ENCODE measurements at places on chromosomes 5 and 9. TPM values are rescaled to one million over a fixed set of nuclear protein-coding genes. Genes with fewer than 3 reads are reported as not detected.

Gene MORN5
- total RNA-seq = 1.4 TPM

Gene LIFR
- 65.4 TPM for total RNA-seq

Gene SPATA31E1
- total RNA-seq = not detected

Gene SLC4A9
- 0.13 TPM for total RNA-seq

Gene SLC6A19
- total RNA-seq = not detected

Gene RAI14
- 55.0 TPM for total RNA-seq

Gene CCL27
- 0.68 TPM for total RNA-seq

Gene CDKN2A
- 1.7 TPM for total RNA-seq

Gene GNA14
- 12.4 TPM for total RNA-seq

Gene SPACA9
- 5.4 TPM for total RNA-seq

Gene SNCAIP
- total RNA-seq = 3.3 TPM

Gene FBP2
- 0.29 TPM for total RNA-seq

Gene GRIN3A
- total RNA-seq = 0.05 TPM

DNA sequence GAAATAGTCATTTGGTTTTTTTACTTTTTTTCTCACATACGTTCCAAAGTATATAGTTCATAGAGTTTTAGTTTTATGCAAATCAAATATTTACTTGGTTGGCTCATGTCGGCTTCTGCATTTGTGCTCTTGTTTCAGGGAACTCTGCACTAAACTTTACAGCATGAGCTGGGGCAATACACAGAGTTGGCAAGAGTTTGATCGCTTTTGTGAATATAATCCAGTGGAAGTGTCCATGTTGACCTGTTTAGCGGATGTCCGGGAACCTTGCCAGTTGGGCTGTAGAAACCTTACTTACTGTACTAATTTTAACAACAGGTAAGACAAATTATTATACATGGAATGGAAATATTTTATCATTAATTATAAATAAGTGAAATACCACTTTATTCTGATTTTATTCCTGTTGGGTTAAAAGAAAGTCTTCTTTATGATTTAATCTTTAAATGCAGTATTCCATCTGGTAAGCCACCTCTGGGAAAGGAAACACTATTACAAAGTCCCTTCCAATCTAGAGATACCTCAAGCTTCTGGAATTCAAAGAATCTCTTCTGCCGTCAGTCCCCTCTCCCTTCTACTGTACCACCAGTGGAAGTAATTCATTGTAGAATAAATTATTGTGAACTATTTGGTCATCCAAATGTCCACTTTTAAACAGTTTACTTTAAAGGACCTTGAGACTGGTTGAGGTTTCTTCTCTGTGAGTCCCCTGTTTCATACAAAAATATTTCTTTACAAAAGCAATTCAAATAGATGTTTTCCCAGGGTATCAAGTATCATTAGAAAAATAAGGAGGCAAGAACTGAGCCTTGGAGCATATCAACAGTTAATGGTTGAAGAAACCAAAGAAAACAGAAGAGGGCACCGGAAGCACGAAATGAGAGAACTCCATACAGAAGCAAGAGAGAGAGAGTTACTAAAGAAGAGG lies 45.2 kb upstream of the GLIPR2 start:
- DNase-seq = no peak

- no peak for DNase-seq
These were observed 25.8 kb upstream of the TPD52L3 start for GRCh38 chr9:6302417-6302816.

- no peak for DNase-seq
These were observed 10.7 kb upstream of the CERCAM start for GRCh38 chr9:128409978-128410377.

DNA sequence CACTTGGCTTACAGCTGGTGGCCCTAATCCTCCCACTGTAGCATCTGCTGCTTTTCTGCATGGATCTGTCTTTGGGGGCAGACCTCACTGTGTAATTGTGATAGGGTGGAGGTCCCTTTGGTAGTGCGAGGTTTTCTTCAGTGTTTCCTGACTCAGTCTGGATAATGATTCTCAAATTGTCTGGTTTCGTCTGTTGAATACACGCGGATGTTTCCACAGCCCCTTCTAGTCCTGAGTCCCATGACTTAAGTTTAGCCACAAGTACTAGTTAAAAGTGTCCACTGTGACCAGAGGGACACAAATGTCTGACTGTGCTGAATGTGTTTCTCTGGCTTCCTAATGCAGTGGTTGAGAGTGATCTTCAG lies 70.5 kb downstream of the LMNB1 start:
- DNase-seq = no peak

- no peak for DNase-seq
These were observed 1571.3 kb downstream of the MAT2B start for GRCh38 chr5:165076686-165077085.

- DNase-seq = no peak
These were observed 738.5 kb downstream of the PTPRD start for GRCh38 chr9:9874270-9874669.

GRCh38 chr9:4596165-4596922 lies 65.8 kb upstream of the PLPP6 start:
- no peak for DNase-seq

DNA sequence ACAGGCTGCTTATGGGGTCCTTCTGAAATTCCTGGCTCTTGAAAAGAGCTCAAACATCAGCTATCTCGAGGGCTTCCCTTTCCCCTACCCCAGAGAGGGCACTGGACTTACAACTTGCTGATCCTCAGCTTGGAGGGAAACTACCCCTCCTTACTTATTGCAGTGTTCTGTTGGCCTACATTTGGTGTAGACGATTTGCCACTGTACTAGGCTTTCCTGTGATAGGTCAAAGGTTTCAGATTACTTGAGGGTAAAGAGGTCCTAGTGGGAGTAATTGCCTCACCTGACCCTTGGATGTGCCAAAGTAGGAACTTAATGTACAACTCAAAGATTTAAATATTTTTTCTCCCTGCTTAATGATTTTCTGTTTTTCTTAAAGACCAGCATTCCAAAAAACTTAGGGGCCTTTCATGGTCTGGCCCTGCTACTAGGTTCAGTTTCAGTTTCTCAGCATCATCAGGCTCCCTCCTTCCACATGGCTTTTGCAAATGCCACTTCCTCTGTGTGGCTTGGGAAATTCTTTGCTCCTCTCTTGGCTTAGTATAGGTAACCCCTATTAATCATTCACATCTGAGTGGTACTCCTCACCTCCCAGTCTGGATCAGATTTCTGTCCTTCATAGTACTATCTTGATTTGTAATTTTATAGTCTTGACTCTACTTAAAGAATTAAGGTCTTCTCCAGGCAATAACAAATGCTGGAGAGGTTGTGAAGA lies 32.4 kb downstream of the CYSTM1 start:
- DNase-seq = no peak

DNA sequence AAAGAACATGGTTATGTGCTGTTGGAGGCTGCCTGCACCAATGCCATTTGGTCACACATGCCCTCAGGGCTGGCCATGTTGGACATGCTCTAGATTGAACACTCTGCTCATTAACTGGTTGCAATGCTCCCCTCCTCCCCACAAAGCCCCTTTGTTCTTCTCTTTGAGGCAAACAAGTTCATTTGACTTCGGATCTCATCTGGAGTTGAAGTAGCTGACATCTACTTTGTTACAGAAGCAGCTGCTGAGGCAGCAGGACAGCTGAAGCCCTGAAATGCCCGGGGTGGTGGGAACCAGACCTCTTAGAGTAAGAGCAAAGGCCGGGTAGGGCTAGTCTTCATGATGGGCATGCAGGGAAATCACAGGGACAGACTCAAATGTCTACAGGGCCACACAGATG lies 123.5 kb downstream of the APBA1 start:
- no peak for DNase-seq

DNA sequence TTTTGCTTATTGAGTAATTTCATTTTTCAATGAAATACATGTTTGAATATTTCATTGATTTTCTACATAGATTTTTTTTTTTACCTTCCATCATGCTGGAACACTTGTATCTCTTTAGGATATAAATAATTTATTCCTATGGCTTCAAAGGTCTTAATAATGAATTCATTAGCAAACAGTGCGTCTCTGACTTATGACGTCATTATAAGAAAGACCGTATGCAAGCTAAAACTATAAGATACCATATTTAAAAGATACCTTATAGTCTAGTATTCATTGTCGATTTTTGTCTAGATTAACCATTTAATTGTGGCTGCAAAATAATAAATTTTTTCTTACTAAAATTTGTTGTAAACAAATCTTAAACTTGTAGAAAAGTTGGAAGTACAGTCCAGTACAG lies 187.7 kb upstream of the CHD1 start:
- no peak for DNase-seq

DNA sequence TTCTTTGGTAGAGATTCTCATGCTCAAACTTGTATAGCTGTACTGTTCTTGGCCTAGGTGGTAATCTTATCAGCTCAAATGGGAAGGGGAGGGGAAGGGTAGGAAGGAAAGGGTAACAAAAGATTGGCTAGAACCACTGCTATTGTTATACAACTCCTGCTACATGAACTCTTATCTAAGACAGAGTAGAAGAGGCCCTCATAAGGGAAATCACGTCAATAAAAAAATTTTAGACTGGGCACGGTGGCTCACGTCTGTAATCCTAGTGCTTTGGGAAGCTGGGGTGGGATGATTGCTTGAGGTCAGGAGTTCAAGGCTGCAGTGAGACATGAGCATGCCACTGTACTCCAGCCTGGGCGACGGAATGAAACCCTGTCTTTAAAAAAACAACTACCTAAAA lies 15.9 kb downstream of the STOM start:
- DNase-seq = no peak

GRCh38 chr5:106759581-106759980 lies 911.2 kb downstream of the EFNA5 start:
- no peak for DNase-seq

- DNase-seq = no peak
These were observed 7.6 kb downstream of the LHX3 start for GRCh38 chr9:136197084-136197875.

- DNase-seq = no peak
These were observed 70.6 kb downstream of the SMARCA2 start for GRCh38 chr9:2085716-2086115.

- no peak for DNase-seq
These were observed 20.4 kb upstream of the DMAC1 start for GRCh38 chr9:7819984-7820383.

DNA sequence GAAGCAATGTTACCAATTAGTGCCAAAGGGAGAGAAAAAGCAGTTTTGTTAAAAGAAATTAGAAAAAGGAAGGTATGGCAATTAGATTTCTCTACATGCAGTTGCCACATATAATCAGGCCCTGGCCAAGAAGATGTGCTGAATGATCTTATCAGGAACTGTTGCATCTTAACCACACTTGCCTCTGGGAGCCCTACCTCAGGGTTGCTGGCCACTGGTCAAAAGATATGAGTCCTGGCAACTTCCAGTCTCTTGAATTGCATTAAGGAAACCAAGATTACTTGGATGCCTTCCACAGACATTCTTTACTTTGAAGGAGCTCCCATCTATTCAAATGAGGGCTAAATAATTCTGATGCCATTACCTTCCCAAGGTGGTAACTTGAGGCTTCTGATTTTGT lies 60.4 kb downstream of the TNC start:
- no peak for DNase-seq

GRCh38 chr5:318341-318897 lies 3.1 kb upstream of the AHRR start:
- no peak for DNase-seq

GRCh38 chr5:172334196-172334595 lies 50.6 kb upstream of the UBTD2 start:
- DNase-seq = no peak

- no peak for DNase-seq
These were observed 13.7 kb downstream of the MYMK start for GRCh38 chr9:133510926-133511505.

DNA sequence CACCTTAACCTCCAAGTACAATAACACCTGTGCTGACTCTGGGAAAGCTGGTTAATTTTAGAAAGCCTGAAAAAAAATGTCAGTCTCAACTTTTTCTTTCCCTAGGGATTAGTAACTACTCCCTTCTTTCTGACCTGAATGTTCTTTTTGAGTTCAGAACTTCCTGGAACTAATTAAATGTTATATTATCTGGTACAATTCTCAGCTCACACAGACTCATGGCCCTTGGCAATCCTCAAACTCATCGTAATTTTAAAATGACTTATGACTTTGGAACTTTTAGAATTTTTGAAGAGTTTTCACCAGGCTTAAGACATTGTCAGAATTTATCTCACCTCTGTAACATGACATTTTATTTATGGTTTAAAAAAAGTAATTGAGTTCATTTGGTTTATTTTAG lies 315.0 kb downstream of the FER start:
- DNase-seq = no peak

GRCh38 chr5:59988396-59988795 lies 94.9 kb upstream of the PDE4D start:
- no peak for DNase-seq

DNA sequence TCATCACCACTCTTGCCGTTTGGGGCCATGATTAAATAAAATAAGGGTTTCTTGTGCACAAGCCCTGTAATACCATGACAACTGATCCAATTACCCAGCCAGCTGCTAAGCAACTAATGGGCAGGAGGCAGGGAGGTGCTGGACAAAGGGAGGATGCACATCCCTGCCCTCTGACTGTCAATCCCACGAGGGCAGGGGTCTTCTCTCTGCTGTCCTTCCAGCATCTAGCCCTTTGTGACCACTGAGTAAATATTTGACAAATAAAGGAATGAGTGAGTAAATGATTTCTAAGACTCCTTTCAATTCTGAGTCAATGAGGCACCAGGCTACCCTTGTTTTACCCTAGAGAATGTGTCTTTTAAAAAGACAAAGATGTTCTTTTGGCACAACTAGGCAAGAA lies 247.1 kb downstream of the SYK start:
- DNase-seq = no peak

- DNase-seq = no peak
These were observed 42.7 kb downstream of the DDX31 start for GRCh38 chr9:132627106-132627505.

DNA sequence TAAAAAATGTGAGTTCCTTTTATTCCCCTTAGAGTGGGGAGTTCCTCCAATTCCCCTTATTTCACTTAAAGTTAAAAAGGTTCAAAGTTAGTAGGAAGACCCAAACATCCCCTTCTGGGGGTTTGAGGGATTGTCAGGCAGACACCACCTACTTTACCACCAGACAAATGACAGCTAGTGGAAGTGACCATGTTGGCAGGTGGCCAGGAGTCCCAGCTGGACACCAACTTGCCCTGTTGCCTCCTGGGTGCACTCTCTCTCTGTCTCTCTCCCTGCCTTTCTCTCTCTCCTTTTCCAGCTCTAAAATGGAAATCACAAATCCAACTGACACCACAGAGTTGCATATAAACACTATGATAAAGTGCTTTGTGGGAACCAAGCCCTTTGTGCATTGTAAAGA lies 307.7 kb upstream of the TLE4 start:
- DNase-seq = no peak

DNA sequence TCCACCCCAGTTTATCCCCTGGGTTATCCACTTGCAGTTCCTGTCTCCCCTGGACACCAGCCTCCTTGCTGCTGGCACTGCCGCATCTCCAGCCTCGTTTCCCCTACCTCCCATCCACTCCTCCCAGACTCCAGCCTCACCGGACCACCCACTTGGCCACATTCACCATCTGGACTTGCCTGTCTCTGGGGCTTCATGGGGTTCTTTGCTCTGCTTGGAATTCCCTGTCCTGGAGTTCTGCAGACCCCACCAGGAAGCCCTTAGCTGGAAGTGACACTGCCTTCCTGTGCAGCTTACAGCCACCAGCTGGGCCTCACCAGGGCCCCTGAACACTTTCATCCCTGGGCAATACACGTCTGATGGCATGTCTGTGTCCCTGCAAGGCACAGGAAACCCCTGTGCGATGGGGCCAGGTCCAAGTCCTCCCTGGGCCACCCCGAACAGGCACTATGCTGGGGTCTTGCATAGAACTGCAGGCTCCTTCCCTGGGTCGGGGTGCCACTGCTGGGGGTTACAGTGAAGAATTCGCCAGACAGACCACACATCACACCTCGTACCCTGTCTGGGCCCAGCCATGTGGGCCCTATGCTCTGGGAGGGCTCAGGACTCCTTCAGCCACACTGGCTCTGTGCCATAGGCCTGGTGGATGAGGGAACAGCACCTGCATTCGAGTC lies 3.0 kb downstream of the FLT4 start:
- no peak for DNase-seq

Measured in ureter (tissue), 1 donor.